Upper lobe of right lung (tissue), 1 donor: ENCODE measurements at places on chromosomes 1 and 21. TPM values are rescaled to one million over a fixed set of nuclear protein-coding genes. Genes with fewer than 3 reads are reported as not detected.

DNA sequence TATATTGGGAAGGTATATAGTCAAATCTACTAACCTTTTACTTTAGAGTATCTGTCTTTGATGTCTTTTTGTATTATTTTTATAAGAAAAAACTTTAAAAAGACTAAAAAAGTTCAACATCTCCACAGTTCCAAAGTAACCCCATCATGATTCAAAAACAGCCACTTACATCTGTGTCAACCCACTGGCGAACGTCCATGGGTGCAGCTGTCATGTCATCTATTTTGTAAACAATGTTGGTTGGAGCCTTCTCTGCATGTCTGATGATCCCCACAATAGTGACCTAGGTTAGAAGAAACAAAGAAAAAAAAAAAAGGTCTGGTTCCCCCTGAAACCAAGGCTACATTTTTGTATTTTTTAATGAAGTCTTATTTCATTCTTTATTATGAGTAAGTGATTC lies 28.0 kb upstream of the SMPDL3B start:
- no peak for DNase-seq

DNA sequence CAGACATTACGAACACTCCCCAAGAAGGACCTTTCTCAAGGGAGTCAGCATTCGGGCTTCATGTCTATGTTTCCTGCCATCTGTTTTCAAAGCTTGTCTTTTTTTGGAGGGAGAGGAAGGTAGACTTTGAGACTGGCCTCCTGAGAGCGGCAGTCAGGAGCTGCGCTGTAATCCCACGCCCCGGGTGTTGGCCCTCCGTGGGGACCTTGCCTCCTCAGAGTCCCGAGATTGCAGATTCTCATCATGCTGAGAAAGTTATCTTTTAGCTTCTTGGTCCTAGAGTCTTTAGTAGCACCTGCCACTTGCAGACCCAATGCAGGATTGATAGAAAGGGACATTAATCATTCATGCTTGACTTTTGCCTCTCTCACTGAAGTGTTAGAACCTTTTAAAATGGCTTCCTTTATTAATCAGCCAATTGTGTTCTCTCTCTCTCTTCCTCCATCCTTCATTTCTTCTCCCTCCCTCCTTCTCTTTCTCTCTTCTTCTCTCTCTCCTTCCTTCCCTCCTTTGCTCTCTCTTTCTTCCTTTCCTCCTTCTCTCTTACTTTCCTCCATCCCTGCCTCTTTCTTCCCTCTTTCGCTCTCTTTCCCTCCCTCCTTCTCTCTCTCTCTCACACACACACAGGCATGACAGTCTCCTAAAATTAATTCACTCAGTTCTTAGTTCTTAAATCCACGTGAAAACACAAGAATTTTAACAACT lies 25.2 kb upstream of the GNPAT start:
- DNase-seq: no peak

DNA sequence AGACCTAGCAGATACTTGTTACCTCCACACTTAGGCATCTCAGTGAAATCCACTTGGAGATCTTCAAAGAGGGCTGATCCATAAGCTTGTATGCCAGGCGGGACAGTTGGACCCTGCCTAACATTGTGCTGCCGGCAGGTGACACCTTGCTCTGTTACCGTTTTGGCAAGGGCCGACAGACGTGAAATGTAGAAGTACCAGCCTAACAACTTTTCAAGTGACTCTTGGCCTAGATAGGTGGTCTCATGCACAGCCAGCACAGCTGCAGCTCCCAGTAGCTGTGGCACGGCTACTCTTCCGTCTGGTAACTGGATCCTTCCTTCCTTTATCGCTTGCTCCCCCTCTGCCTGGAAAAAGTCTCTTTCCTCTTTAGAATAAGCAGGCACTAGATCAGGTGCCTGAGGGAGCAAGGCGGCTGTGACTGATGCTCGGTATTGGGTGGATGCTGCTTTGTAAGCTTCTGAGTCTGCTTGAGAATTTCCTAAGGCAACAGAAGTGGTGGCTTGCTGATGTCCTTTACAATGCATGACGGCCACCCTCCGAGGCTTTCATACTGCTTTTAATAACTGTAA lies 713.5 kb downstream of the AMY1C start:
- DNase-seq: no peak

- DNase-seq: no peak
Measured at GRCh38 chr1:210262167-210262896, 29.7 kb downstream of the SERTAD4 start.

Gene TSPAN2
- 6.1 TPM for total RNA-seq

Gene INKA2
- 13.3 TPM for total RNA-seq

Gene CDC73
- 72.6 TPM for total RNA-seq

GRCh38 chr1:3403011-3403345 lies 51.5 kb upstream of the ARHGEF16 start:
- DNase-seq: no peak

GRCh38 chr1:222918801-222919477 lies 104.1 kb downstream of the DISP1 start:
- no peak for DNase-seq

Gene GPR25
- 0.32 TPM for total RNA-seq
